Activated naive CD8-positive, alpha-beta T cell treated with anti-CD3 and anti-CD28 coated beads, Interleukin-2, amount 10 ng/mL, durations not matched to agents 7 days and 5 days (primary cell): ENCODE measurements at places on chromosomes 5 and 9.

DNA sequence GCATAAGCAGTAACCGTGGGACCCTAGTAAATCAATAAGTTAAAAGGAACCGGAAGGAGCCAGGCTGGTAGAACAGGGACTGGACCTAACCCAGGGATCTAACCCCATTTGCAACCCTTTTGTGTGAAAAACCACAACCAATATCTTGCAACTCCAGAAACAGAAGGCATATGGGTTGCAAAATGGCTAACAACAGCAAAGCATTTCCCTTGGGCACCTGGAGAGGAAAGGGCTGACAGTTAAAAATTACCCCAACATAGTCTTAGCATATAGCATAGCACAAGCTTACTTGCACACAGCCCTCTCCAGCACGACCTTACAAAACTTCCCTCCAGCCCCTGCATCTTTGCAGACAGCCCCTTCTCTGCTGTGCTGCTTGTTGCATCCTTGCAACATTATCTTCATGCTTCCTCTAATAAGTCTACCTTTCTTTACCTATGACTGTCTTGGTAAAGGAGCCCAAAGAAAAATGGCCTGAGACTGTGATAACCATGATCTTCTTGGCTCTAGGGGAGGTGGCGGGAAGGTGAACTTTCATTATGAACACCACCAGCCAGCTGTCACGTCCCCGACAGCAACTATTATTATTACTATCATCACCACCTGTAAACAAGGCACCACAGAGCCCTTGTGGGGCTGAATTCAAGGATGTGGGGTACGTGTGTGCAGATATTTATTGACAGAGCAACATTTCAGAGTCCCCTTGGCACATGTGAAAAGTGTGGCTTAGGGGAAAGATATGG, 49.8 kb downstream of the PRRC1 start:
- DNase-seq: no peak

- no peak for DNase-seq
Measured at GRCh38 chr5:8710426-8710930, 835.4 kb downstream of the SEMA5A start.

DNA sequence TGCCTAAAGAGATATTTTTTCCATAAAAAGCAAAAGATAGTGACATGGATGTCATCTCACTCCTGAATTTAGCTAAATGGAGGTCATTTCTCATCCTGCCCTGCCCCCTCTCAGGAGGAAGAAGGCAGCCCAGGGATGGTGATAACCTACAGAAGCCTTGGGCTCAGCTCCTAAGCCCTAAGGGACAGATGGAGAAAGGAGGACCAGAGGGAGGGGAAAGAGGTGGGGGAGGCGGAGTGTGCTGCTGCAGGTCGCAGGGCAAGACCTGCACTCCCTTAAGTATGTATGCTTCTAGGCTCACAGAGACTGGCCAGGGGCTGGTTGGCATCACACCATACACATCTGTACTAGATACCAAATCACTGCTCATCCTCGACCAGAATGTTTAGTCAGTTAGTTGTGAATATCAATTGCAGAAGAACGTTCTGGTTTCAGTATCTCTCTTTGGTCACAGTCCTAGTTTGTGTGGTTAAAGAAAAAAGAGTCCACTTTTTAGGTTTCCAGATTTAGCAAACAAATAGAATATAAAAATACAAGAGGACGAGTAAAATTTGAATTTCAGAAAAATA, 18.4 kb upstream of the CDKN2AIPNL start:
- no peak for DNase-seq

- no peak for DNase-seq
Measured at GRCh38 chr5:141695627-141696215, 13.7 kb upstream of the ARAP3 start.

GRCh38 chr9:270657-271237, 56.1 kb downstream of the DOCK8 start:
- no peak for DNase-seq

DNA sequence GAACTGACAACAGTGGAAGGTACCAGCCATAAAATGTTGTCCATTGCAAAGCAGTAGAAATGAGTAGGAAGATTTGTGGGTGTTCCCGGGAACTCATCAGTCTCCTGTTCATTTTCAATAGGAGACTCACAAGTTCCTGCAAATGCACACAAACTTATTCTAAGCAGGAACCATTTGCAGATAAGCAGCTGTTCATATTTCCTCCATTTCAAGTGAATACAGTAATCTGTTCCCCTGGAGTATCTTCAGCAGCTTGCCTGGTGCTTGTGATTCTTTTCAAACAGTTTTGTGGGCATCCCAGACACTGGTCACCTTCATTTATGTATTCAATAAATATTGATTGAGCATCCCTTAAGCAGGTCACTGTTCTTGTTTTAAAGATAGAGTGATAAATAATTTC, 1315.5 kb upstream of the C9orf72 start:
- no peak for DNase-seq

- no peak for DNase-seq
Measured at GRCh38 chr9:4812858-4813257, 20.1 kb downstream of the RCL1 start.
